Suppressor macrophage treated with lipopolysaccharide for 4 hours (primary cell): ENCODE measurements at places on chromosomes 1 and 21.

DNA sequence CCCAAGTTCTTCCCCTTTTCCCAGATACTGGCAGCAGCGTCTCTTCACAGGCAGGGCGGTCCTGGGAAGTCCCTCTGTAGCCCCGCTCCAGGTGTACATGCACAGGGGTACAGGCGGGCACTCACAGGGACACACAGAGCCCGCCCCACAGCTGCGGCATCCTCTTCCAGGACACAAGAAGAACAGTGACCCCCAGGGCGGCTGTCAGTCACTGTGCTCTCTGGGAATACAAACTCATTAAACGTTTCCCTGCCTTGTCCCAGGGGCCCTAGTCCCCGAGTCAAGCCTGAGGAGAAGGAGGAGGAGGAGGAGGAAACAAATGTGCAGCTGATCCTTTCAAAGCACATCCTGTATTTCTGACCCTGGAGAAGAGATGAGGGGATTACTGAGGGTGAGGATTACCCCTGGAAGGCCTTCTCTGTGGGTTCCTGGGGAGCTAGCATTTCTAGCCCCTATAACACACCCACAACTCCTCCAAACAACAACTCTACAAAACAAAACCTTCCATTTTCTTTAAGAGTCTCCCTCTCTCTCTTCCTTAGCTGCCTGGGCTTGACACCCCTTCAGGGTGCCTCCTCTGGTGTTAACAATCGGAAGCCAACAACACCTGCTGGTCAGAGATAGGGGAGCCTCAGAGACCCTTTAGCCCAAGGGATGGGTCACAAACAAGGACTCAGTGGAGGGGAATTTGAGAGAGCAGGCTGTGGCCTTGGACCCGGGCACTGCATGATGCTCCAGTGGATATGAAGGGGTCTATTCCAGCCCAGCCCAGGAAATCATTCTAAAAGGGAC is 28.4 kb upstream of the DMBX1 start:
- DNase-seq, result no peak

- DNase-seq, result no peak
Observed at GRCh38 chr1:215081661-215082531, 641 bp upstream of the KCNK2 start.

DNA sequence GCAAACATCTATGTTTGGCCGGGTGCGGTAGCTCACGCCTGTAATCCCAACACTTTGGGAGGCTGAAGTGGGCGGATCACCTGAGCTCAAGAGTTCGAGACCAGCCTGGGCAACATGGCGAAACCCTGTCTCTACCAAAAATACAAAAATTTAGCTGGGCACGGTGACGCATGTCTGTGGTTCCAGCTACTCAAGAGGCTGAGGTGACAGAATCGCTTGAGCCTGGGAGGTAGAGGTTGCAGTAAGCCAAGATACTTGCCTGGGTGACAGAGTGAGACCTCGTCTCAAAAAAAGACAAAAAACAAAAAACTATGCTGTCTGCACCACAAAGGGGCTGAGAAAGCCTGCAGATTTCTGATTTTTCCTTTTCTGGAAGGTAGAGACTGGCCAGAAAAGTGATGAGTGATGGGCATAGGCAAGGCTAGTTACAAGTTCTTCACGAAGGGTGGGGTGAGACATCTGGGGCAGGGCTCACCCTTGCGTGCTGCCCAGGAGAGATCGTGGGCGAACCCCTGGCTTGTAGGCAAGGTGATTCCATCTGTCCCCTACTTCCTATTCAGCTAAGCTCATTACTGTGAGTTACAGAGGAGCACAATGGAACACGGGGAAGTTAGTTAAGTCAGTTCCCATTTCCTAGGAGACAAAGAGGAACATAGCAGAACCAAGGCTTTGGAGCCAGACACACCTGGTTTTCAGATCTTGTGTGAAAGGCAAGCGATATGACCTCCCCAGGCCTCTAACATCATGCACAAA is 3.2 kb downstream of the SLC2A1 start:
- no peak for DNase-seq

- no peak for DNase-seq
Observed at GRCh38 chr1:99328171-99328570, 63.9 kb downstream of the PLPPR4 start.

DNA sequence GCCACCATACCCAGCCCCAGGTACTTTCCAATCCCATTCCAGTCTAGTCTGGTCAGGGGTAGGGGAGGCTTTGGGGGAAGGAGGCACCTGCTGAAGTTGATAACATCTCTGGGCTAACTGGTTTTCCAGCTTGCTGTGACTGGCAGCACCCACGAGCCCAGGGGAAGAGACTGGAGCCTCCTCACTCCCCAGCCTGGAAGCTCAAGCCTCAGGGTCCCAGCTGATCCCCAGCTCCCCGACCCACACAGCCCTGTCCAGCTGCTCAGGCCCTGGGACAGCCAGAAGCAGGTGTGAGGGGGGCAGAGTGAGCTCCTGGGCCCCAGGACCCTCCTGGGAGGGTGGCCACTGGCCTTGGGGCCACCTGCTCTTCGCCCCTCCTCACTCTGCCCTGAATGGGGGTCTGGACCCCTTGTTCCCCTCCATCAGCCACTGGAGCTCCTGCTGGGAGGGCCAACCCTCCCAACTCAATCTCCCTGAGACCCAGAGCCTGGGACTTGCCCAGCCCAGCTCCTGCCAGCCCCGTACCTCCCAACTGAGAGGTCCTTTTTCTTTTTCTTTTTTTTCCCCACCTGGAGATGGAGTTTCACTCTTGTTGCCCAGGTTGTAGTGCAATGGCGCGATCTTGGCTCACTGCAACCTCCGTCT is 23.5 kb upstream of the RNU1-4 start:
- DNase-seq, result no peak

GRCh38 chr1:32014199-32014947 is 705 bp downstream of the KHDRBS1 start:
- DNase-seq, result peak; percentile 59

- no peak for DNase-seq
Observed at GRCh38 chr1:189351960-189352359, 1125.7 kb downstream of the BRINP3 start.

DNA sequence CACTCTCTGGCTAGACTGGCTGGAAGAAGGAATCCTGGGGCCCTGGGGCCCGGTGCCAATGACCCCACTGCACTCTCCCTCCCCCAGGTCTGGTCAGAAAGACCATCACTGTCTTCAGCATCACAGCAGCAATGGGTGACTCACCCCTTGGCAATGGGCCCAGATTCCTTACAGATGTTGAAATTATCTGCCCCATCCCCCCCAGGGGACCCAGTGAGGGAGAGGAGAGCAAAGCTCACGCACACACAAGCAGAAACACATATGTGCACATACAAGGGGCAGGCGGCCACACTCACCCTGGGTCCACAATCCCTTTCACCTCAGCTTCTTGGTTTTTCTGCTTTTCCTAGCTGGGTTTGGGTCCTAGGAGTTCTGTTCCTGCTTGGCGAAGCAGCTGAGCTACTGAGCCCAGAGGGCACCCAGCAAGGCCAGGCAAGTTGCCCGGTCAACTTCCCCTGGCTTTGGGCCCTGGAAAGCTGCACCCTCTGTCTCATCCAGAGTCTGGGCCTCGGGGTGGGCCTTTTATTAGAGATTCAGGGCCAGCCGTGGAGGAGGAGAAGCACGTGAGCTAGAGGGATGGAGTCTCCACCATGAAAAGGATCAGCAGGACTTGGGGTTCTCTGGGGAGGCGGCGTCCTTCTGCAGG is 2.6 kb downstream of the COL16A1 start:
- peak; percentile 56 for DNase-seq

DNA sequence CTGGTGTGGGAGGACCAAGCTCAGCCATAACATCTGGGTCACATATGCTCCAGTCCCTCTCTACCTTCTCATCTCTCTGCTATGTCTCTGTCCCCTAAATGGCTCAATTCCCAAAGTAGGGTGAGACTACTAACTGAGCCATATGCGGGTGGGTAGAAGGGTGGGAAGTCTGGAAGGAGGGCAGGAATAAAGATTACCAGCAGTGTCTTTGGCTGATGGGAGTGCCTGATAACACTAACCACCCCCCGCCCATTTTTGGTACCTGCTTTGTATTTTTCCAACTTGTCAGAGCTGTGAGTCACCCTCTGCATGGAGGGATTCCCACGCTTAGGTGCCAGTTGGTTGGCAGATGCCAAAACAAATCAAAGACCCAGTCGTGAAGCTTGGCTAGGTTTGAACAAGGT is 14.9 kb upstream of the SSBP3 start:
- DNase-seq, result no peak

- no peak for DNase-seq
Observed at GRCh38 chr1:151273924-151274466, 8.1 kb upstream of the ZNF687 start.

DNA sequence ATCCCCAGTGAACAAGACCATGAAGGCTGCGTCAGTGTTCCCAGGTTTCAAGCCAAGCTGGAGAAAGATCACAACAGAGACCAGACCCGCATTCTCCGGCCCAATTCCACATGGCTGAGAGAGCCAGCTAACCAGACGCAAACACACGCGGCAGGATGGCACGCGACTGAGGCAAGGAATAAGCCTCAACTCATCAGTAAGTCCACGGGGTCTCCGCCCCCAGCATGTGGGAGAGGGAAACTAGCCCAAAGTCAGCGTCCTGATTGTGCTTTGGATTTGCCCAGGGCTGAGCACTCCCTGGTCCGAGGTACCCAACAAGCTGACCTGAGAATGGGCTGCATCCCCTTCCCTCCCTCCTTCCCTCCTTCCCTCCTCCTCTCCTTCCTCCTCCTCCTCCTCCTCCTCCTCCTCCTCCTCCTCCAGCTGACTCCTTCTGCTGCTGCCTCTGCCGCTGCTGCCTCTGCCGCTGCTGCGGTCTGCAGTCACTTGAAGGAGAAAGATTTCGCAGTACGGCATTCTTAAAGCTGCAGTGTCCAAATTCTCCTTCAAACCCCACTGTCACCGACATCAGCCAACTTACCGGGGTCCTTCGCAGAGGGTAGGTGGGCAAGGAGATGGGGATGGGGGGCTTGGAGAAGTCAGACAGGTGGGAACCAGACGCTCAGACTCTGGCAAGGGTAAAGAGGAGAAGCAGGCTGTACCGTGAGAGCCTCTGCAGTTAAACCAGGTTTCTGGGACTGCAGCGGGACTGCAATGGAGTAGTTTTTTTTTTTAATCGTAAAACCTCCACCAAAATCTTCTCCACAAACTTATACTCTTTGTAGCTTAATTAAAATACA is 33.0 kb upstream of the H6PD start:
- peak; percentile 48 for DNase-seq

- no peak for DNase-seq
Observed at GRCh38 chr21:45562965-45563364, 20.7 kb upstream of the SLC19A1 start.

- DNase-seq, result no peak
Observed at GRCh38 chr1:8152731-8153702, 126.9 kb upstream of the ERRFI1 start.

DNA sequence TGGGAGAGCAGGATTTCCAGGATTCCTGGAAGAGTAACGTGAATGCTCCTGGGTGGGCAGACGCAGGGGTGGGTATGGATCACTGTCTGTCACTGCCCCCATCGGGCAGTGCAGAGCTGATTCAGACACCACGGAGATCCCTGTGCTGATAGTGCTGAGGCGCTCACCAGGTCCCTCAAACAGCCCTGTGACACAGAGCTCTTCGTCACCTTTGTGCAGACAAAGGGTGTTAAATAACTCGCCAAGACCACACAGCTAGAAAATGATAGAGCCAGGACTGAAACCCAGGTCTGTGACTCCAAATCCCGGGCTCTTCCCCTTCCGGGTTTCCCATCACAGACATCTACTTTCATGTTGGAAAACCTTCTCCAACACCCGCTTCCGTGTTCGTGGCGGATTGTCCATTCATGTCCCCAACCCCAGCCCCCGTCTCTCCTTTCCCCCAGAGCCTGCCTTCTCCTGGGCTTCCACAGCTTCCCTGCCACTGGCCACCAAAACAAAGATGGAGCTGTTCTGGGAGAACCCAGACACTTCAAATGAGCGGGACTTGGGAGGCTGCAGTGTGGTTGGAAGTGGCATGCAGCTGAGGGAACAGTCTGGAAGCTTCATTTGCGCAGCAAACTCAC is 2.6 kb downstream of the EFHD2 start:
- DNase-seq, result peak; percentile 59

DNA sequence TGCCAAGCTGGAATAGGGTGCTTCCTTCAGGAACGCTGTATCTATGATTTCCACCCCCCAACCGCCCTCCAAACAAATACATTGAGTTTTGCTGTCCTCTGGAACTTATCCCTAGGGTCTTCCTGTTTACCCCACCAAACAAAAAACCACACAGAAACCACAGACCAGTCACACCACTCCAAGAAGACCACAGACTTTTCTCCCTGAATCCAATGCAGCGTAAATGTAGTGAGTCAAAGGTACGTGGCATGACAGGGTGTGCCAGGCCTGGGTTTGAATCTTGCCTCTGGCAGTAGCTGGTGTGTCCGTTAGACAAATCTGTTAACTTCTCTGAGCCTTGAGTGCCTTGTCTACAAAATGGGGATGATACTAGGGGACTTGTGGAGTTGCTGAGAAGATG is 27.8 kb downstream of the ASAP3 start:
- no peak for DNase-seq

DNA sequence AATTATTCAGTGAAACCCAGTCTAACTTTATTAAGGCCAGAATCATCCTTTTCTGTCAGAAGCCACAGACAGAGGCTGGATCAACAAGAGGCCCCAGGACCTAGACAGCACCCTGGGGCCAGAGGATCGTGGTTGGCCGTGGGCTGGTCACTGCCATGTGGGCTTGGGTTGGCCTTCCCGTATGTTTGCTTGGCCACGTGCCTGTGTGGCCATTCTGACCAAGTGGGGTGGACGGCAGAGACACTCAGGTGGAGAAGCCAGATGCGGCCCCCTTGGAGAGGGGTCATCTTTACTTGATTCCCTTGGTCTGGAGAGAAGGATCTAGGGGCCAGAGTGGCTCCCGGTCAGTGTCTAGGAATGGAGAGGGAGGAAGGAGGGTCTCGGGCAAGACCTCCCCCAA is 327.9 kb downstream of the CAMTA1 start:
- no peak for DNase-seq

GRCh38 chr1:29894311-29894710 is 658.0 kb downstream of the PTPRU start:
- DNase-seq, result no peak

DNA sequence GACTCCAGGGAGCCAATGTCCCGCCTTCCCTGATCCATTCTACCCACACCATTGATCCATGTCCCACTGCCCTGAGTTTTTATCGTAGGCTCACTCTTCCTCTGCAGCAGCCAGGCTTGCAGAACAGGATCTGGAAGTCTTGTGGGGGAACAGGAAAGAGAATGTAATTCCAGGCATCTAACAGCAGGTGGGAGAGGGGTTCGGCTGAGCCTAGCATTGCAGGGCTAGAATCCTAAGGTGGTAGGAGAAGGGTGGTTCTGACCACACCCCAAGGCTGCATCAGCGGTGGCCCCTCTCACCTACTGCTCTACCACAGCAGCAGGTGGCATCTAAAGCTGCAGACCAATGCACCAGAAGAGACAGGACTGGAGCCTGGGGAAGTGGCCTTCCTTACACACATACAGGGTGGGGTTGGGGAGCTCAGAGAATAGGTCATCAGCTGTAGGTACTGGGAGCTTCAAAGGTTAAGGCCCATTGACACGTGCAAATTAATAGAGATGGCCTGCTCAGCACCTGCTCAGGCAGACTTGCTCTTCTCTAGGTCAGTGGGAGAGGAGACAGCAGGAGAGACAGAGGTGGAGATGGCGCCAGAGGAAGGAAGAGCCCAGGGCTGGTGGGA is 20.5 kb downstream of the KNCN start:
- DNase-seq, result no peak

- no peak for DNase-seq
Observed at GRCh38 chr21:30760776-30761175, 5.5 kb upstream of the KRTAP21-1 start.
